Effector memory CD8-positive, alpha-beta T cell (primary cell): ENCODE measurements at places on chromosomes 7 and 10.

DNA sequence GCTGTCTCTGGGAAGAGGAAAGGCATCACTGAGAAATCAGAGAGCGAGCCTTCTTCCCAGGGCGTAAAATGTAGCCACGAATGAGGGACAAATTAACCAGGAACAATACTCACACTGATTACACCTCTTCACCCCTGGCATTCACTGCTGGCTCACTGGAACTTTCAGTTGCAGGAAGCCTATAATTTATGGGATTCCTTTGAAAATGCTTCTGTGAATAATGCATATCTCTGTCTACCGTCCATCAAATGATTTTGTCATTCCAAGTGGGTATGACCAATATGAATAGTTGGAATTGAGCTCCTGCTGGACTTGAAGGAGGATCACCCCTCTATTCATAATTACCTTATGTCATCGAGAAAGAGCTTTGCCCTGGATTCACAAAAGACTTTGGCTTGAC is 360.3 kb upstream of the FZD8 start:
- no peaks in the 10 kb centered on the region for H3K4me1 ChIP-seq
- DNase-seq, result no peak
- no peak overlapping the region for H3K27ac ChIP-seq

- peaks cover 74% of the 10 kb centered on the region for H3K36me3 ChIP-seq
- no peaks in the 10 kb centered on the region for H3K27me3 ChIP-seq
- peak overlapping the region; percentile 81 for H3K27ac ChIP-seq
- H3K4me1 ChIP-seq, result peaks cover 47% of the 10 kb centered on the region
These were observed 6.1 kb downstream of the KCTD7 start for GRCh38 chr7:66634816-66635215.

GRCh38 chr7:42174391-42174912 is 62.6 kb downstream of the GLI3 start:
- no peaks in the 10 kb centered on the region for H3K27me3 ChIP-seq
- H3K36me3 ChIP-seq, result no peaks in the 10 kb centered on the region
- no peak for DNase-seq
- H3K27ac ChIP-seq, result no peak overlapping the region
- H3K4me3 ChIP-seq, result no peak overlapping the region

- H3K27me3 ChIP-seq, result peaks cover 11% of the 10 kb centered on the region
- no peak overlapping the region for H3K4me3 ChIP-seq
- H3K27ac ChIP-seq, result no peak overlapping the region
- no peaks in the 10 kb centered on the region for H3K36me3 ChIP-seq
- no peaks in the 10 kb centered on the region for H3K4me1 ChIP-seq
These were observed 116.6 kb downstream of the CREB5 start for GRCh38 chr7:28528899-28529298.

DNA sequence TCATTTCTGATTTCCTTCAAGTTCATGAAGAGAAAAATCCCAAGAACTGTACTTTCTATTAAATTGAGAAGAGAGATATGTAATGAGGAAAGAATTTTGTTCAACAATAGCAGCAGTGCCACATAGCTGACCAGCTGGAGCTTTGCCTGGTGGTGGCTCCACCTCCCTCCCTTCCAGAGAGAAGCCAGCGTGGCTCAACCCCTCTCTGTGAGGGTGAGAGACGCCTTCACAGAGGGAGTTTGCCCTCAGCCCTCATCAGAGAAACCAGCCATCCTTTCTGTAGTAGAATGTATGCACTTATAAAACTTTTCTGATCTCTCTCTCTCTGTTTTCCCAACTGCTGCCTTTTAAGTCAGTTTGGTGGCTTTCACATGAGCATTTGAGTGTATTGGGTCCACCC is 20.5 kb upstream of the COL1A2 start:
- no peak overlapping the region for H3K4me3 ChIP-seq
- H3K4me1 ChIP-seq, result no peaks in the 10 kb centered on the region
- H3K27ac ChIP-seq, result no peak overlapping the region
- no peaks in the 10 kb centered on the region for H3K36me3 ChIP-seq

- no peak for DNase-seq
- no peak overlapping the region for H3K27ac ChIP-seq
- no peaks in the 10 kb centered on the region for H3K36me3 ChIP-seq
- no peaks in the 10 kb centered on the region for H3K27me3 ChIP-seq
- H3K4me3 ChIP-seq, result no peak overlapping the region
These were observed 22.9 kb downstream of the SORCS1 start for GRCh38 chr10:107141524-107142061.

DNA sequence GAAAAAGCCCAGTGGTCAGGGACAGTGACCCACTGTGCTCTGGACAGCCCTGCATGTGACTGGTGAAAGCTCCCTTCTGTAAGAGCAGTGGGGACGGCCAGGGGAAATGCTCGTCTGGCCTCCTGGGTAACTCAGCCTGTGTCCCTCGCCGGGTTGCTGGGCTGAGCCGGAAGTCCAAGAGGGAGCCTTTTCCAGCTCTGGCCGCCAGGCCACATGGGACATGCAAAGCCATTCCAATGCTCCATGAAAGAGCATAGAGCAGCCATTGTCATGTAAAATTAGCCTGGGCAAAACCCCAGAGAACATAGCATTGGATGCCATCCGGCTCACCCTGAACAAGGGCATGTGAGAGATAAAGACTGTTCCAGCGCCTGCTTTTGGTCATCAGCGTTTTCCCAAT is 64.9 kb upstream of the ADRB1 start:
- peaks cover 7% of the 10 kb centered on the region for H3K27me3 ChIP-seq
- no peak for DNase-seq
- H3K36me3 ChIP-seq, result no peaks in the 10 kb centered on the region
- H3K4me3 ChIP-seq, result no peak overlapping the region
- H3K27ac ChIP-seq, result no peak overlapping the region

DNA sequence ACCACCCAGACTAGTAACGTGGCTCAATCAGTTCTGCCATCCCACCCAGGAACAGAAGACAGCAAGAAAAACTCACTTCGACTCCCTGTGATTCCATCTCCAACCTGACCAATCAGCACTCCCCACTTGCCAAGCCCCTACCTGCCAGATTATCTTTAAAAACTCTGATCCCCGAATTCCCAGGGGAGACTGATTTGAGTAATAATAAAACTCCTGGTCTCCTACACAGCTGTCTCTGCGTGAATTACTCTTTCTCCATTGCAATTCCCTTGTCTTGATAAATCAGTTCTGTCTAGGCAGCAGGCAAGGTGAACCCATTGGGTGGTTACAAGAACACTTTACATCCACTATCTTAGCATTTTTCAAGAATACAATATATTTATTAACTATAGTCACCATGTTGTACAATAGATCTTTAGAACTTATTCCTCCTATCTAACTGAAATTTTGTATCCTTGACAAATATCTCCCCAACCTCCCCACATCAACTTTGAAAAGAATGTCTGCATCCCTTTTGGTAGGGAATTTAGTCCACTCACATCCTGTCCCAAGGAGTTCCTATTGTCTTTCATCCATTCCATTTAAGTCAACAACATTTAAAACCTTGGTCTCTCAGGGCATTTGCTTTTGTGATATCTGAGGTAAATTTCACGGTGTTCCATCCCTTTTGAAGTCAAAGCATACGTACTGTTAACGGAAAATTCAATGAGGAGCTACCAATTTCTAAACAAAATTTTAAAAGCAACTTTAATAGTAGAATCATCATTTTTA is 163.7 kb downstream of the MACC1 start:
- no peak overlapping the region for H3K4me3 ChIP-seq
- no peak overlapping the region for H3K27ac ChIP-seq
- DNase-seq, result no peak
- no peaks in the 10 kb centered on the region for H3K36me3 ChIP-seq
- no peaks in the 10 kb centered on the region for H3K4me1 ChIP-seq

- no peak overlapping the region for H3K27ac ChIP-seq
- peak overlapping the region; percentile 48 for H3K4me3 ChIP-seq
- H3K27me3 ChIP-seq, result peaks cover 80% of the 10 kb centered on the region
- H3K36me3 ChIP-seq, result peaks cover 3% of the 10 kb centered on the region
- peaks cover 4% of the 10 kb centered on the region for H3K4me1 ChIP-seq
These were observed 529 bp downstream of the CLDN3 start for GRCh38 chr7:73769481-73770001.

DNA sequence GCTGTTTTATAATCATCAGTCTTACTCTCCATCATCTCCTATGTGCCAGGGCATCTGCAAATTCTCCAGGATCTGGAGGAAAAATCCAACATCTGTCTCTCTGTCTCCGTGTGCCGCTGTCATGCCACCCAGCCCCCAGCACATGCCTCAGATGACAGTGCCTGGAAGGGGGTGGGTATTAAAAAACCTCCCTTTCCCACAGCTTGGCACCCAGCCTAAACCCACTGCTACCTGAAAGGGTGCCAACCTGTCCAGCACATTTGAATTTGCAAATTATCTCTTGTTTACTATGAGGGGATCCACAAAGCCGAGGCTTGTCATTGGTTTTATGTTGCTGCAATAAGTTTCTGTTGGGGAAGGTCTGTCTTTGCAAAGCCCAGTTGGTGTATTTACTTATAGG is 73.1 kb downstream of the EMX2 start:
- no peaks in the 10 kb centered on the region for H3K4me1 ChIP-seq
- no peak for DNase-seq
- H3K27me3 ChIP-seq, result peaks cover 34% of the 10 kb centered on the region
- H3K36me3 ChIP-seq, result peaks cover 3% of the 10 kb centered on the region
- H3K27ac ChIP-seq, result no peak overlapping the region

DNA sequence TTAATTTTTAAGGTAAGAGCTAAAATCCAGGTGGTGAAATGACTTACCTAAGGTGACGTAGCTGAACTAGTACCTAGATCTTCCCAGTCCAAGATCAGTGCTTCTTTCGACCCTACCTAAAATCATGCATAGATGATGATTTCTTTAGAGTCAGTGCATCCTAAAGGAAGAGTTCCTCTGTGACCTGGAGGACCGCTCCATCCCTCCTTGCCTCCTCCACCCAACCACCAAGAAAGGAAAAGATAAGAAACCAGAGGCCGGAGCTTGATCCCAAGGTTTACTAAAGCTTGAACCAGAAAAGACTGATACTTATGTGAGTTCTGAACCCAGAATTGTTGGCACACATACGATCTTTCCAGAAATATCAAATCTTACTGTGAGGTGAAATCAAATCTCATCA is 101.8 kb downstream of the CABCOCO1 start:
- no peak overlapping the region for H3K27ac ChIP-seq
- peaks cover under 1% of the 10 kb centered on the region for H3K36me3 ChIP-seq
- no peak for DNase-seq
- H3K4me3 ChIP-seq, result no peak overlapping the region
- H3K27me3 ChIP-seq, result no peaks in the 10 kb centered on the region

DNA sequence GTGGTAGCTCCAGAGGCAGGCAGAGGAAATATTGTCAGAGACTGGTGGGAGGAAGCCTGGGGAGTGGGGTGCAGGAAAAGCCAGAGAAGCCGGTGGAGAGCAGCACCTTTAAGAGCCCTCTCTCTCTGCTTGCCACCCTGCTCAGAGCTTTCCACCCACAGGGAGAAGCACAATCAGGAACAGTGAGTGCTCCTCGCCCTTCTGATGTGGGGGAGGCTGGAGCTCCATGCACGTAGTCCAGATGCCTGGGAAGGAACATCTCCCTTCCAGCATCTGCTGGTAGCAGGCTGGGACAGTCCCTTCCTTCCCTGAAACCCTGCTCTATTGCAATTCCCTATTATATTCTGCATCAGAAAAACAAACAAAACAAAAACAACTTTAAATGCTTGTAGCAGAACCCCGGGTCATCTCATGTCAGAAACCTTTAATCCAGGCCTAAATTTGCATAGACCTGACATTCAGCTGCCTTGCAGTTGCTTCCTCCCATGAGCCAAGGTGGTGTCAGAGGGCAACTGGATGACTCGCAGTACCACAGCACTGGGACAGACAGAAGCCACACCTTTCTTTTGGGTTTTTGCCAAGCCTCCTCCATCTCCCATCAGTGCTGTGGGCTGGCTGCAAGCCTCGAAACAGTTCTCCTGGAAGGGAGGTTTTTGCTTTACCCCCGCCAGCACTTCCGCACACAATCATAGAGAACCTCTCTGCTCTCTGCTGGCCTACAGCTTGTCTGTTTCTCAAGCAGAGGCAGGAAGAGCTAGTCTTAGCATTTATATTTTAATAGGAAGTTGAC is 13.1 kb downstream of the AVPI1 start:
- H3K27me3 ChIP-seq, result no peaks in the 10 kb centered on the region
- no peak overlapping the region for H3K4me3 ChIP-seq
- H3K36me3 ChIP-seq, result peaks cover 66% of the 10 kb centered on the region
- no peak for DNase-seq
- no peak overlapping the region for H3K27ac ChIP-seq
- H3K4me1 ChIP-seq, result no peaks in the 10 kb centered on the region

DNA sequence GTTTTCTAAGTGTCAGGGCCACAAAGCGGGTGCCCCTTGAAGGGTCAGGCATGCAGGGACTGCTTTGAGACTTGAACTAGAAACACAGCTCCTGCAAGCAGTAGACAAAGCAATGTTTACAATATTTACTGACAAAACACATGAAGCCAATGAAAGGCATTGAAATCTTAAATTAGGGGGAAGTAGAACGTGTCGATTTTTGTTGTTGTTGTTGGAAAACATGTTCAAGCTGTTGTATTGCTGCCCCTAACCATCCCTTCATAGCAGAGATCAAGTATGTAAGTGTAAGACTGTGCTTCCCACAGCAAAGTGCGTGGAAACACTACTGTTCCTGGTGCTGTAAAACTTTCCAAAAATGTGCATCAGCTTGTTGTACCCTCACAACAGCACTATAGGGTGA is 131.6 kb upstream of the MGMT start:
- H3K27ac ChIP-seq, result no peak overlapping the region
- DNase-seq, result no peak
- no peak overlapping the region for H3K4me3 ChIP-seq

DNA sequence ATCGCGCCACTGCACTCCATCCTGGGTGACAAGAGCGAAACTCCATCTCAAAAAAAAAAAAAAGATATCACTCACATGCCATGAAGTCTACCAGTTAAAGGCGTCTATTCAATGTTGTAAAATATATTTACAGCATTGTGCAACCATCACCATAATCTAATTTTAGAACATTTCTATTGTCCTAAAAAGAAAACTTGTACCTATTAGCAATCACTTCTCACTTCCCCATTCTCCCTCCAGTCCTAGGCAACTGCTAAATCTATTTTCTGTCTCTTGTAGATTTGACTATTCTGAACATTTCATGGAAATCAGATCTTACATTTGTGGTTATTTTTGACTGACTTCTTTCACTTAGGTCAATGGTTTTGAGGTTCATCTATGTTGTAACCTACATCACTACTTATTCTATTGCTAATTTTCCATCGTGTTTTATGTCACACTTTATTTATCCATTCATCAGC is 25.2 kb upstream of the OTUD1 start:
- H3K27me3 ChIP-seq, result peaks cover 25% of the 10 kb centered on the region
- DNase-seq, result no peak
- H3K4me3 ChIP-seq, result no peak overlapping the region

- H3K27me3 ChIP-seq, result no peaks in the 10 kb centered on the region
- no peaks in the 10 kb centered on the region for H3K36me3 ChIP-seq
- no peak overlapping the region for H3K27ac ChIP-seq
- no peaks in the 10 kb centered on the region for H3K4me1 ChIP-seq
These were observed 6.5 kb downstream of the SLC13A1 start for GRCh38 chr7:123193235-123193634.

- DNase-seq, result no peak
- peaks cover 10% of the 10 kb centered on the region for H3K36me3 ChIP-seq
- no peak overlapping the region for H3K27ac ChIP-seq
- no peak overlapping the region for H3K4me3 ChIP-seq
These were observed 8.5 kb downstream of the PDZD8 start for GRCh38 chr10:117366741-117367140.

GRCh38 chr10:126687121-126687606 is 16.7 kb upstream of the C10orf90 start:
- H3K27ac ChIP-seq, result no peak overlapping the region
- peaks cover 2% of the 10 kb centered on the region for H3K4me1 ChIP-seq
- no peaks in the 10 kb centered on the region for H3K27me3 ChIP-seq

- no peaks in the 10 kb centered on the region for H3K36me3 ChIP-seq
- H3K27me3 ChIP-seq, result peaks cover 52% of the 10 kb centered on the region
- H3K27ac ChIP-seq, result no peak overlapping the region
- no peak overlapping the region for H3K4me3 ChIP-seq
- H3K4me1 ChIP-seq, result no peaks in the 10 kb centered on the region
These were observed 20.4 kb downstream of the FRMPD2 start for GRCh38 chr10:48253970-48254657.
